M059J (cell line): ENCODE measurements at places on chromosomes 13 and 19.

DNA sequence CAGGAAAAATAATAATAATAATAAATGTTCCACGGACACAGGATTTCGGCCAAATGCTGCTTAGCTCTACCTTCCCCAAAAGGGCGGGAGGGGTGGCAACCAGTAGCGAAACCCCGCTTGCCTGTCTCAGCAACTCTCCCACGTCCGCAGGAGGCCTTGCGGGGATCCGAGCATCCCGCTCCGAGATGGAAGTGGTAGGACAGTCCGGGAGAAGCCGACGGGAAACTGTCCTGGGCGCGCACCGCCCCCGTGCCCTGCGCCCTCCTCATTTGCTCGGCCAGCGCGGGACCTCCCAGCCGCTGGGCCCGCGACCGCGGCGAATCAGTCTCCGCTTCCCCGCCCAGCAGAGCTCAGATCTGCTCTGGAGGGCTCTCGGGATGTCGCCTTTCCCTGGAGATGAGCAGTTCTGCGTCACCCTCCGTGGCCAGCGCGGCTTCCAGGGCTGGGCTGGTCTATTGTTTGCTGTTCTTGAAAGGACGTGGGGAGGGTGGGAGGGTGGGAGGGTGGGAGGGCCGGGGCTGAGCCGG is 48.9 kb upstream of the PABPC3 start:
- DNase-seq = peak; percentile 18

GRCh38 chr13:27024776-27025492 is 146.7 kb downstream of the USP12 start:
- DNase-seq = no peak

- DNase-seq = no peak
Observed at GRCh38 chr13:73715114-73715910, 418.9 kb downstream of the KLF12 start.

- no peak for DNase-seq
Observed at GRCh38 chr13:50916701-50917184, 7.2 kb downstream of the RNASEH2B start.

DNA sequence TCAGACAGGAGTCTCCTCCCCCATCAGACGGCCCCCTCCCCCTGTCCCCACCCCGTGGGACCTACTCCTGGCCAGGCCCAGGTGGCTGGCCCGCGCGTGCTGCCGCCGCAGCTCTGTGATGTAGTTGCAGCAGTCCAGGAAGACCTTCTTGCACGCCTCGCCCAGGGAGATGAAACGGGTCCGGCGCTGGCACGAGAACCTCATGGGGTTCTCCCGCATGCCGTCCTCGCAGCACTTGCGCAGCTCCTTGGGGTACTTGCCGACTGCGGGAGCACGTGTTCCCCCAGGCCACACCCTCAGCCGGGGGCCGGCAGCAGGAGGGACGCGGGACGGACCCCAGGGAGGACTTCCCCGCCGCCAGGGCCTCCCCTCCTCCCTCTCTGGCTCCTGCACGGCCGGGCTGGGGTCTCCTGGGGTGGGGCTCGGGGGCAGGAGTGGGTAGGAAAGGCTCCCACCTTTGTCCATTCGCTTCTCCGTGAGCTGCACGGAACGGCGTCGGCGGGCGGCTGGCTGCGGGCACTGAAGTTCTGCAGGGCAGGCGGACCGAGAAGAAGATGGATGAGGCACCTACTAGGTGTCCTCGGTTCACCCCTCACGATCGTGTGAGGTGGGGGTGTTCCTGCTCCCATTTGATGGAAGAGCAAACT is 13.3 kb downstream of the C3 start:
- no peak for DNase-seq

DNA sequence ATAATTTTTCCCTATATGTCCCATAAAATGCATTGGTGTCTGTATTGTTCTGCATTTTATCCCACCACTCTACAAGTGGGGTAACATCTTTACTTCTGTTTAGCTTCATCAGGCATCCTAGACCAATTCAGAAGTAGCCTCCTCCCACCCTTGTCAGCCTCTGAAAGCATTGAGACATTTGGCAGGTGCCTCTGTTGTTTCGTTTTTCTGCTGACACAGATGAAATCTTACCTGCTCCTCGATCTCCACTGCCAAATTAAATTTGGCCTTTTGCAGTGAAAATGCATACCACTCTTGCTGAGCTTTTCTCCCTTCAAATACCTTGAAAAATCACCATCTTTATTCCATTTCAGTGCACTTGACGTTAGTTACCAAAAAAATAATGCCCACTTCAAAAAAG is 83.5 kb upstream of the STARD13 start:
- DNase-seq = no peak

DNA sequence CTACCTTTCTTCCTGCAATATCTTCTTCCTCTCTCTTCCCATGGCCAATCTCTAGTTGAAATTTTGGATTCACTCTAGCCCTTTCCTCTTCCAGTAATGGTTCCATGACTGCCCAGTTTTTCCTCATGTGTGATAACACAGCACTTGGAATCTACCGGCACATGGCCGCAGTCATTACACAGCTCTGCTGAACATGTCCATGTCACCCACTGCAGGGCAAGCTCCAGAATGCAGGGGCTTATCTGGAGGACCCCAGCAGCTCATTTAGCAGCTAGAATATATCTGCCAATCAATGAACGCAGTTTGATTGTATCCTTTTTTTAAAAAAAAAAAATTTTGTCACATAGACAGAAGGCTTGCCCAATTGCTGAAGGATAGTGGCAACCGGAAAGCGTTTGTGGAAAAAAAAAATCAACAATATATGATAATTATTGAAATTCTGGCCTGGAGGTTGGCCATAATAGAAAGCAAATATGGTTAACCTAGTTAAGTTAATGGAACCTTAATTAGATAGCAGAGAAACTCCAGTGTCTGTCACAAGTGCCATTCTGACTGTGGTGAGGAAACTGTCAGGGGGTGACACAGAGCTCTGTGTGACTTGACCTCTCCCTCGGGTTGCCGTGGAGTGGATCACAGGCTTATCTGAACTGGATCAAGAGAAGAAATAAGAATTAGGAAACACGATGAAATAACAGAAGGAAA is 426.7 kb downstream of the LIG4 start:
- DNase-seq = no peak

GRCh38 chr13:30719525-30719914 is 15.8 kb upstream of the ALOX5AP start:
- DNase-seq = peak; percentile 46

- DNase-seq = no peak
Observed at GRCh38 chr19:19067276-19068072, 3.7 kb downstream of the SLC25A42 start.

DNA sequence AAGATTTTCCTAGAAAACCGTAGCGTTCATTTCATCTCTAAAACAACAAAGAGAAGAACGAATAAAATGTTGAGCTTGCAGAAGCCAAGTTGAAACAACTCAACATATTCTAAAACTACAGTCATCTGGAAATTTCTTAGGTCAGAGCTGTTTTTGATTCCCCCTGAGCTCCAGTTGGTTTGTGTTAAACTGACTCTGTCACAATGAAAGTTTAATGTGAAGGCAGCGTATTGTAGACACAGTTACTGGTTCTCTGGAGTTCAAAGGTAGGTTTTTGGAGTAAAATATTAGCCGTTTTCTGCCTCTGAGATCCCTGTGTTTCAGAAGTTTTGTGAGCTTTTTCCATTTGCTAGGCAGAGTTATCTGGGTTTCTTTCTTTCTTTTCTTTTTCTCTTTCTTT is 2.2 kb downstream of the ARHGEF7 start:
- no peak for DNase-seq

GRCh38 chr19:35959040-35959967 is 23.1 kb downstream of the LRFN3 start:
- no peak for DNase-seq

- DNase-seq = peak; percentile 46
Observed at GRCh38 chr19:8609279-8610040, 1.1 kb downstream of the ADAMTS10 start.

- no peak for DNase-seq
Observed at GRCh38 chr19:27679399-27679798, 1533.6 kb downstream of the UQCRFS1 start.

DNA sequence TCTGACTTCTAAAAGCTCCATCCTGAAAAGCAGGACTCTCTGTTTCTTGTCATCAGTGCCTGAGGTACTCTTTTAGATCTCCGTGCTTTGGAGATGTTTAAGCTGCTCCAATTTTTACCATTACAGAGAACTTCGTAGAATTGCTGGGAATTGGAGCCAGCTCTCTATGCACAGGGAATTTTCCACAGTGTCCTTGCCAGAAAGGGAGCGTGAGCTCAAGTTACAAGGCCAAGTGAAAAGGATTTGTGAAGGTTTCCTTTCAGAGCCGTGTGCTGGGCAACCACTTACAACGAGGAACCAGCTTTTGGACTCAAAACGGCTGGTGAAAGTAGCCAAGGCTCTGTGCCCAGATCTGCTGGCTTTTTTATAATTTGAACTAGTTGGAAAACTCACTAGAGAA is 82.6 kb downstream of the NUFIP1 start:
- peak; percentile 64 for DNase-seq

GRCh38 chr13:20573186-20573585 is 6.2 kb downstream of the IFT88 start:
- DNase-seq = no peak

DNA sequence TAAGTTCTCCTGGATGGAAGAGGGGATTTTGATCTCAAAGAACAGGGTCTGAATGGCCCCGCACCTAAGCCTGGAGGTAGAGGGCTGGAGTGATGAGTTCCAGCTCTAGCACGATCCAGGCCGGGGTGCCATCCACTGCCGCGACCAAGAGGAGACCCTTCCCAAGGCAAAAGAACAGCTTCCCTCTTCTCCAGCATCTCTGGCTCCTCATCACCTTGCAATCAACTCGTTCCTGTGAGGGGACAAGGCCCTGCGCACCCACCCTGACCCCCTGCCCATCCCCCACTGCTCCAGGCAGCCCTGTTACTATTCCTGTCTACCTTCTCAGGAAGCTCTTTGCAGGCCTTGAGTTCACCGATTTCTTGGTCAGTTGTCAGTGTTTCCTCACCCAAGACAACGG is 17.8 kb downstream of the COL4A1 start:
- DNase-seq = no peak

- peak; percentile 87 for DNase-seq
Observed at GRCh38 chr19:18417250-18418028, 1.8 kb upstream of the SSBP4 start.

DNA sequence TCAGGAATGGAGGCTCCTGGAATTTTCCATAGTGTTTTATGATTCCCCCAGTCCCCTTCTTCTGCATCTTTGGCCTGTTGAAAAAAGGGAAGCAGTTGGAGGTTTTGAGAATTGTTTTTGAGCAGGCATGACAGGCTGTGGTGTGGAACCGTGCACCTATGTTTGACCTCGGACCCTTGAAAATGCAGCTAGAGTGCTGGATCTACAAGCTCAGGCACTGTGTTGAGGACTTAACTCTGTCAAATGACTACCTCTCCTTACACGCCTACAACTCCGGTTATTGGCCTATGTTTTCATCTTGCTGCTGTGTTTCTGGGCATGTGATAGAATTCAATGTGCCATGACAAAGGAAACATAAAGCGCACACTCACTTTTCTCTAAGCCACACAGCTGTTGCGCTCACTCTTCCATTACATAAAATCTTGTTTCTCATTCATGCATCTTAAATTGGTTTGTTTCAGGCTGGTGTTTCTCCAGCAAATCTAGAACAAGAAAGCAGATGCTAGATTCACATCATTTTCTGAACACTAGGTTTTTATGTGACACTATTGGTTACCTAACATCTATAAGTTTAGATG is 616.6 kb downstream of the FGF9 start:
- no peak for DNase-seq

DNA sequence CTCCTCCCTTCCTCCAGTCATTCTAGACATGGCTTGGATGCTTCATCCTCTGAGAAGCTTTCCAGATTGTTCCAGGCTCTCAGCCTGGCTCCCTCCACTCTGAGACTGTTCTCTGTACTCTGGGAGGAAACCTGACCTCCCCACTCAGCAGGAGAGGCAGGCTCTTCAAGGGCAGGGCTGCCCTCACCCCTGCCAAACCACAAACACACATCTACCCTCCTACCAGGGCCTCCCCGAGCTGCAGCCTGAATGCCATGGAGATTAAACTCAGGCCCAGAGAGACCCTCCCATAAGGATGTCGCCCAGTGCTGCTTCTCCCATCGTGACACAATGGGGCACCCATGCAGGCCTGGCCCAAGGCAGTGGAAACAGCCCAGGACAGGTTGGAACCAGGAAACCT is 16.2 kb downstream of the NUMBL start:
- no peak for DNase-seq

DNA sequence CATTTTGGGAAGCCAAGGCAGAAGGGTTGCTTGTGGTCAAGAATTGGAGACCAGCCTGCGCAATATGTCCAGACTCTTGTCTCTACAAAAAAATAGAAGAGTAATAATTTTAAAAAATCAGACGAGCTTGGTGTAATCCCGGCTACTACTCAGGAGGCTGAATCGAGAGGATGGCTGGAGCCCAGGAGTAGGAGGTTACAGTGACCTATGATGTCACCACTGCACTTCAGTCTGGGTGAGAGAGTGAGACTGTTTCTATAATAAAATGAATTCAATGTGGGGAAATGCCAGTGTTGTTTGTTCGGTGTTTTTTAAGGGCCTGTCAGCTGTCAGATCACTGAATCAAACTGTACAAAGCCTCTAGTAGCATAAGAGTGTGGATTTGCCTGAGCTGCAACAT is 1.2 kb upstream of the FBXL3 start:
- peak; percentile 55 for DNase-seq

- DNase-seq = no peak
Observed at GRCh38 chr19:1357531-1358109, 26.1 kb upstream of the NDUFS7 start.

- DNase-seq = no peak
Observed at GRCh38 chr13:42395086-42395821, 123.3 kb downstream of the AKAP11 start.

- DNase-seq = no peak
Observed at GRCh38 chr13:19169991-19170390, 11.6 kb downstream of the TUBA3C start.

DNA sequence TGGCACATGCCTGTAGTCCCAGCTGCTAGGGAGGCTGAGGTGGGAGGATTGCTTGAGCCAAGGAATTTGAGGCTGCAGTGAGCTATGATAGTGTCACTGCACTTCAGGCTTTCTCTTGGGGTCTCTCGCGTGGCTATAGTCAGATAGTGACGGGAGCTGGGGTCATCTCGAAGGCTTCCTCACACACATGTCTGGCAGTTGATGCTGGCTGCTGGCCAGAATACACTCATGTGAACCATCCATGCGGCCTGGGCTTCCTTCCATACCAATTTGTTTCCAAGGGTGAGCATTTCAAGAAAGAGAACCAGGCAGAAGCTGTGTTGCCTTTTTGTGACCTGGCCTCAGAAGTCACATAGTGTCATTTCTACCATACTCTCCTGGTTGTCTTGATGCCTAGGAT is 26.4 kb downstream of the LEUTX start:
- no peak for DNase-seq

- no peak for DNase-seq
Observed at GRCh38 chr13:65592731-65593130, 1637.4 kb downstream of the PCDH9 start.
